ENCODE measurements at places on chromosomes 13 and 19.

DNA sequence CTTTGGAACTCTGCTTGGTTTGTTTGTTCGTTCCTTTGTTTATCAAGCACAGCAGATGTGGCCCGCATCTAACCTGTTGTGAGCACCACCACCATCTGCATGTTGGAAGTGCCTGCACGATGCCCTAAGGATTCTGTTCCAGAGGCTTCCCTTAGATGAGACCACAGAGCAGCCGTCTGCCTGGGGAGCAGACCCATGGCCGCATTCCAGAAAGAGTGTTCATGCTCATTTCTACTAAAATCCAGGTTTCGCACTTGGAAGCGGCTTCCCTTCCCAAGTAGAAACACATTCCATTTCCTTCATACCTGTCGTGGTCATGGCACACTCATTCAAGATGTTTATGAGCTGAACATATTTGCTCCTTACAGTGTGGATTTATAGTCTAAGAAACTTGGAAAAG lies 27.2 kb downstream of the COL4A2 start:
- DNase-seq = peak; percentile 97
- H3K4me1 ChIP-seq = peaks cover 89% of the 10 kb centered on the region
- peaks cover 28% of the 10 kb centered on the region for H3K36me3 ChIP-seq

DNA sequence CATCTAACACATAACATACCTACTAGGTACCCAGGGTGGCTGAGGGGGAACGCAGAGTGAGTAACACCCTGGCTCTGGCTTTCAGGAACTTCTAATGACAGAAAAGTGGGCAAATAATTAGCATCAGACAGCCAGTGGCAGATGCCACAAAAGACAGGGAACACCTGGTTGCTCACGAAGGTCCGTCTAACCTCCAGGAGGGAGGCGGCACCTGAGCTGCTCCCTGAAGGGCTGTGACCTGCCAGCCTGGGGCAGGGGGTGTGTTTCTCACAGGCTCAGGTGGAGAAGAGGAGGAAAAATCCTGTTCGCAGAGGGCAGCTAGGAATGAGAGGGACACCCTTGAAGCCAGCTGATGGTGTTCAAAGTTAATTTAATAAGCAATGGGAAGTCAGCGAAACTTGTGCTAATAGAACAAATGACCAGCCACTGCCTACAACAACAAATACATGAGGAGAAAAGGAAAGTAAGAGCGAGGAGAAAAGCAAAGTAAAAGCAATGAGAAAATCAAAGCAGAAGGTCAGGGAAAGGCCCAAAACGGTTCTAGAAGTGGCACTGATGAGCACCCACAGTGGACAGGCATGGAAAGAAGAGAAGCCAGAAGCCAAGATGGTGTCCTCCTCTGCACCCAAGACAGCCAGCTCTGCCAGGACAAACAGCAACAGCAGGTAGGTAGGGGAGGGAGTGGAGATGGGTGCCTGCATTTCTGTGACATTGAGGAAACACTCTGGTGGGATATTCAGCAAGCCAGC lies 87.3 kb downstream of the STK24 start:
- H3K27me3 ChIP-seq = no peaks in the 10 kb centered on the region
- 0 out of 2 replicates have a peak, but pooled peaks cover 4% of the 10 kb centered on the region for H3K36me3 ChIP-seq
- no peak overlapping the region for H3K4me3 ChIP-seq
- DNase-seq = peak; percentile 40
- H3K27ac ChIP-seq = no peak overlapping the region

GRCh38 chr13:61029064-61029463 lies 386.6 kb downstream of the PCDH20 start:
- H3K27me3 ChIP-seq = no peaks in the 10 kb centered on the region
- H3K4me1 ChIP-seq = no peaks in the 10 kb centered on the region
- no peaks in the 10 kb centered on the region for H3K36me3 ChIP-seq
- H3K4me3 ChIP-seq = no peak overlapping the region
- DNase-seq = no peak

DNA sequence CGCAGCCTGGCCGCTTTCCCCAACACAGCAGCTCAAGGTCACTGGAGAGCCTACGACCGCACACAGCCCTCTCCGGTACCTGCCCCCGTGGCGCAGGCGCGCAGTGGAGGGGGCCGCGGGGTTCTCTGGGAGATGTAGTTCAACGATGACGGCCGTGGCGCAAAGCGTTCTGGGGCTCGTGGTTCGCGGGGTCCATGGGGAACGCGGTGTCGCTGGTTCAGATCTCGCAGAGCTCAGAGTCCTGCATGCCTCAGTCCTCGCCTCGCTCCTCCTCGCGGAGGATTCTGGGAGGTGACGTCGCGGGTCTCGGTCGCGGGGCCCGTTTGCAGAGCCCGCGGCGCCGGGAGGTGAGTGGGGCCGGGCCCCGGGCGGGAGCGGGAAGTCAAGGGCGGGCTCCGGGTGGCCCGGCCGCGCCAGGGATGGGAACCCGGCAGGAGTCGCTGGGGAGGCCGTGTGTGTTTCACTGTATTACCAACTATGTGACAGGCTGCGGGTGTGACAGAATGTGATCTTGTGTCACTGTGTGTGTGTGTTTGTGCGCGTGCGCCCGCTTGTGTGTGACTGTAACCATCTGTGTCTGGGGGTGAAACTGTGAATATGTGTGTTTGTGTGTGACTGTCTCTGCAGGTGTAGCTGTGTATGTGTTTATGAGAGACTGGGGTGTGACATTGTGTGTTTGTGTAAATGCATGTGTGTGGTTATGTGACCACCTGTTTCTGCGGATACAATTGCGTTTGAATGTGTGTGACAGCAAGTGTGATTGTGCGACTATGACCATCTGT lies at the start of gene ZNF527:
ZNF527 (plus strand) TSS at position 220 of the 782 bp plus-strand sequence. CDS start 3,100 bp downstream, outside the sequence.
- peaks cover 6% of the 10 kb centered on the region for H3K4me1 ChIP-seq
- H3K4me3 ChIP-seq = peak within 1 kb of the TSS; percentile 54
- peaks cover 17% of the 10 kb centered on the region for H3K36me3 ChIP-seq
- peak; percentile 94 for DNase-seq
- no peak within 1 kb of the TSS for H3K27ac ChIP-seq

DNA sequence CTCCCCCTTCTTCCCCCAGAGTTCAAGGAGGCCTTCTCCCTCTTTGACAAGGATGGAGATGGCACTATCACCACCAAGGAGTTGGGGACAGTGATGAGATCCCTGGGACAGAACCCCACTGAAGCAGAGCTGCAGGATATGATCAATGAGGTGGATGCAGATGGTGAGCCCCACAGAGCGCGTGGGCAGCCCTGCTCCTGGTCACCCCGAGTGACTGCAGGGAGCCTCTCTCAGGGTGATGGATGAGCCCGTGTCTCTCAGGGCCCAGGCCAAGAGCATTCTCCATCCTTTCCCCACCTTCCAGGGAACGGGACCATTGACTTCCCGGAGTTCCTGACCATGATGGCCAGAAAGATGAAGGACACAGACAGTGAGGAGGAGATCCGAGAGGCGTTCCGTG lies 7.0 kb downstream of the CALM3 start:
- peaks cover 72% of the 10 kb centered on the region for H3K36me3 ChIP-seq
- no peak overlapping the region for H3K27ac ChIP-seq
- peaks cover 13% of the 10 kb centered on the region for H3K4me1 ChIP-seq
- no peaks in the 10 kb centered on the region for H3K27me3 ChIP-seq

- peaks cover 6% of the 10 kb centered on the region for H3K4me1 ChIP-seq
- peaks cover 18% of the 10 kb centered on the region for H3K27me3 ChIP-seq
- H3K4me3 ChIP-seq = no peak overlapping the region
Measured at GRCh38 chr13:93745884-93746283, 519.3 kb downstream of the GPC6 start.

DNA sequence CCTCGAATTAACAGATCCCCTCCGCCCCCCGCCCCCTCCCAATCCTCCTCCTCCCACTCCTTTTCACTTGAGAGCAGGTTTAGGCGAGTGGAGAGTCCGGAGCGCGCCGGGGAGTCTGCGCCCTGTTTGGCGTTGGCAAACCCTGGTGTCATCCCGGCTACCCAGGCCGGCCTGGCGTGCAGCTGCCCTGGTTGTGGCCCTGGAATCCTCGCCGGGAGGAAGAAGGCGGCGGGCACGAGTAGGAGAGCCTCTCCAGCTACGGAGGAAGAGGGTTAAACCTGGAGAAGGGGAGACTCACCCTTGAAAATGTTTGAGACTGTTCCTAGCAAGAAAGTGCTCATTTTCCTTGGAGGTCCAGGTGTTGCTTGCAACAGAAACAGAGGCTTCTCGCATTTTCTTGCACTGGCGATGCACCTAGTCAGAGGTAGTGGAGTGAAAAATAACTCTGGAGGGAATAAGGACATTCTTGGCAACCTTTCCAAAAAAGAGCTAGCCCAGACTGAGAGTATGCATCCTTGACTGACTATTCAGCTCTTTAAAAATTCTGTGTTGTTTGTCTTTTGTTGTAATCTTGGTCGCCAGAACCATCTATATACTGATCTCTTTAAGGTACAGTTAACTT lies 1.3 kb upstream of the SOX21 start:
- no peak overlapping the region for H3K27ac ChIP-seq
- H3K4me1 ChIP-seq = 0 out of 2 replicates have a peak, but pooled peaks cover 8% of the 10 kb centered on the region
- H3K27me3 ChIP-seq = peaks cover 60% of the 10 kb centered on the region
- no peak for DNase-seq
- no peak overlapping the region for H3K4me3 ChIP-seq

DNA sequence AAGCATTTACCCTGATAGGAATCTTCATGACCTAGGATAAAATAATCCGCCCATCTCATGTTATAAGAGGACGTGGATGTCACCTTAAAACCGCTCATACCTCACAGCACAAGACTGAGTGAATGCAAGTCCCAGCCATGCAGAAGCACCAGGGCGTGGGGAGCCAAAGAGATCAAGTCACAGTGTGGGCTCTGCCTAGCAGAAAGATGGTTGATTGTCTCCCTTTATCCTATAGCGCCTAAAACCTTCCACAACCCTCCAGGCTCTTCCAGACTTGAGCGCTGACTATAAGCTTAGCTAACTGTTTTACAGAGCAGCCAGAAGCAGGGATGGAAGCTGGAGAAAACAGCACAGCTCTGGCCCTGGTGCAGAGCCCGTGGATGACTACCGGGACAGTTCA lies 6.8 kb upstream of the ANKRD10 start:
- H3K36me3 ChIP-seq = no peaks in the 10 kb centered on the region
- no peak for DNase-seq
- no peak overlapping the region for H3K27ac ChIP-seq
- H3K27me3 ChIP-seq = no peaks in the 10 kb centered on the region
- no peak overlapping the region for H3K4me3 ChIP-seq

DNA sequence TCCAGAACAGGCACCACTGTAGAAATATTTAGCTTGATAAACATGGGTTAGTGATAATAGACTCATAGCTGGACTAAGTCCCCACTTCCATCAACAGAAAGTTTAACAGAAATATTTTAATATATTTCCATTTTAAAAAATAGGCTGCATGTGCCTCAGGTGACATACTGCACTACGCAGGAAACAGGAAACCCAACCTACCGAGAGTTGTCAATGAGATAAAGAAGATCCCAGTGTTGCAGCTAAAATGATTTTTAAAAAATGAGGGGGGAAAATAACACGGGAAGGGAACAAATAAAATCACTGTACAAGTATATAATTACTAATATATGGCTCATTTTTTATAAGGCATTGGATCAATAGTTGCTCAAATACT lies 154.8 kb downstream of the TBC1D4 start:
- H3K27me3 ChIP-seq = no peaks in the 10 kb centered on the region
- DNase-seq = no peak

GRCh38 chr13:43516401-43516833 lies 270.4 kb downstream of the ENOX1 start:
- H3K4me3 ChIP-seq = no peak overlapping the region
- no peaks in the 10 kb centered on the region for H3K27me3 ChIP-seq
- no peaks in the 10 kb centered on the region for H3K4me1 ChIP-seq

- no peaks in the 10 kb centered on the region for H3K4me1 ChIP-seq
- no peak for DNase-seq
- no peak overlapping the region for H3K27ac ChIP-seq
- no peak overlapping the region for H3K4me3 ChIP-seq
- H3K27me3 ChIP-seq = peaks cover 7% of the 10 kb centered on the region
Measured at GRCh38 chr13:113096745-113097305, 8.8 kb upstream of the F7 start.

GRCh38 chr13:41494202-41494601 lies 36.9 kb downstream of the RGCC start:
- H3K27ac ChIP-seq = no peak overlapping the region

DNA sequence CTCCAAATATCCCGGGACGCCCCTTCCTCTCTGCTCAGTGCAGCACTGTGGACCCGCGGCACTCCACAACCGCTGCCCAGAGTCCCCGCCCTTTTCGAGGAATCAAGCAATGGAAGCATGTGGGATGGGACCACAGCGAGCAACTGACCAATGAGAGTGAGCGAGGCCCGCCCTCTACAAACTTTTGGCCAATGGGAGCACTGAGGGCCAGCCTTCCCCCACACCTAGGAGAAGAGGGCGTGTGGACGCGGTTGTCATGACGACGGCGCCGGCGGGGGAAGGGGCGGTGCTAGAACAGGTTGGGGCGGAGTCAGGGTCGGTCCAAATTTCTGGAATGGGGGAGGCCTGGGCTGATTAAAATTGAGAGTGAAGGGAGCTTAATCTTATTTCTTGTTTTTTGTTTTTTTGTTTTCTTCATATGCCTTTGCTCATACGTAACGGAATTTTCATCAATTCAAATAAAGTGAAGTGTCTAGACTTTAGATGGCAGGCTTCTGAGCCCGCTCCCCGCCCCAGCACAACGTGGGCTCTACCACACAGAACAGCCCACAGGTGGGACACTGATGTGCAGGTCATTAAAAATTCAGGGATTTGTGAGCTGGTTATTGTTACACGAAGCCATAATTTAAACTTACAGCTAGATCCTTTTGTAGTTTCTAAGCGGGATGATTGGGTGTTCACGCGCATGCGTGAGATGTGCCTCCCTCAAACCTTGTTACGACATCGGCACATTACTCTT lies at the start of gene DNAAF3:
DNAAF3 (minus strand) TSS at position 84 of the 739 bp plus-strand sequence. CDS start 200 bp downstream, outside the sequence.
- peak; percentile 95 for DNase-seq
- H3K27me3 ChIP-seq = peaks cover 17% of the 10 kb centered on the region
- H3K4me1 ChIP-seq = peaks cover 11% of the 10 kb centered on the region
- H3K4me3 ChIP-seq = peak within 1 kb of the TSS; percentile 29

- peak overlapping the region; percentile 70 for H3K4me3 ChIP-seq
- no peak for DNase-seq
- H3K27me3 ChIP-seq = no peaks in the 10 kb centered on the region
Measured at GRCh38 chr19:12790628-12791344, 500 bp upstream of the JUNB start.

DNA sequence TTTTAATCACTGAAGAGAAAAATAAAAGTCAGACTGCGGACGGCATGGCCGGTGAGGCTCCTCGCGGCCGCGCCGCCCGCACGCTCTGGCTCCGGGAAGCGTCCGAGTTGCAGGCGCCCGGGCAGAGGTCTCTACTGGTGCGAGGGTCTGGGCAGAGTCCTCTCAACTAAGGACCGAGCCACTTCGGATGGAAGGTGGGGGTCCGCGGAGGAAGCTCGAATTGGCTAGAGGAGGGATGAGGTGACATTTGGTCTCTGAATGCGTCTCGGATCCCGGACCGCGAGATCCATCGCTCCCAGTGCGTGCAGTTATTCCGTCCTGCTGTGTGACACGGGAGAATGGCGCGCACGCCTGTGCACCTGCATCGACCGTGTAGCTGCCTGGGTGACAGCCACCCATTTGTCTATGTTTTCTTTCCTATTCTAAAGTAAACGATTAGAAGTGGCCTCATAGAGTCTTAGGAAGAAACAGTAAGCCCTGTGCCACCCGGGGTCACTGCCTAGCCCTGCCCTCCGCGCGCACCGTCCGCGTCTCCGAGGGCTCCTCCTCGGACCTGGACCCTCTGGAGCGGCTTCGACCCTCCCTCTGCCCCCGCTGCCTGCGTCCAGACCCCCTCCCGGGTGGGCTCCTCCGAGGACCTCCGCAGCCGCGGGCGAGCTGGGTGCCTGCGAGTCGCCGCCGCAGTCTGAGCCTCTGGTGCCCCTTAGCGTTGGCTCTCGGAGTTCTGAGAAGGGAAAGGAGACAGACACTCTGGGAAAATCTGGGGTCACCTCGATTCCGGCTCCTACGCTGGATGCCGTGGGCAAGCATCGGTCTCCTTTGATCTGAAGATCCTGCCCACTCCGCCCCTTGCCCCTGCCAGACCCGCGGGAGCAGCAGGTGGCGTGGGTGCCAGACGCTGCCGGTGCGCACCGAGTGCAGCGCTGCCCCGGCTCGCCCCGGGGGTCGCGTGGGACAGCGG lies 347.4 kb downstream of the LIG4 start:
- no peak overlapping the region for H3K27ac ChIP-seq
- H3K4me3 ChIP-seq = peak overlapping the region; percentile 34
- DNase-seq = peak; percentile 66
- no peaks in the 10 kb centered on the region for H3K36me3 ChIP-seq

Data from SJSA1 (cell line).